ENCODE measurements at places on chromosomes 16 and 17.

DNA sequence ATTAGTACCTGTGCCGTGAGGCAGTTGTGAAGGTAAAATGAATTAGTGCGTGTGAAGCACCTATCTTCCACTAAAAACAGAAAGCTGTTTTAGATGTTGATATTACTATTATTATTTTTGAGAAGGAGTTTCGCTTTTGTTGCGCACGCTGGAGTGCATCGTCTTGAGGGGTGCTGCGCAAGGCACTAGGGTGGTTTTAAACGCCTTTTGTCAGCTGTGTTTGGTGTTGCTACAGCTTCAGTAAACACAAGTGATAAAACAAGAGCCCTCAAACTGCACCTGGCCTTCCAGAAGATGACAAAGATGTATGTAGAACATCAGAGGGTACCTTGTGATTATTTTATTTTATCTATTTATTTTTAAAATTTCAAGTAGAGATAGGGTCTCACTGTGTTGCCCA lies 38.2 kb downstream of the PLCG2 start:
- no peak for DNase-seq

GRCh38 chr17:55202896-55203295 lies 61.9 kb upstream of the HLF start:
- DNase-seq: no peak

- no peak for DNase-seq
Measured at GRCh38 chr16:2712546-2712945, 7.5 kb downstream of the PRSS27 start.

- no peak for DNase-seq
Measured at GRCh38 chr17:58208344-58208743, 10.7 kb downstream of the MKS1 start.

- DNase-seq: no peak
Measured at GRCh38 chr17:33732116-33732515, 439.0 kb upstream of the ASIC2 start.

DNA sequence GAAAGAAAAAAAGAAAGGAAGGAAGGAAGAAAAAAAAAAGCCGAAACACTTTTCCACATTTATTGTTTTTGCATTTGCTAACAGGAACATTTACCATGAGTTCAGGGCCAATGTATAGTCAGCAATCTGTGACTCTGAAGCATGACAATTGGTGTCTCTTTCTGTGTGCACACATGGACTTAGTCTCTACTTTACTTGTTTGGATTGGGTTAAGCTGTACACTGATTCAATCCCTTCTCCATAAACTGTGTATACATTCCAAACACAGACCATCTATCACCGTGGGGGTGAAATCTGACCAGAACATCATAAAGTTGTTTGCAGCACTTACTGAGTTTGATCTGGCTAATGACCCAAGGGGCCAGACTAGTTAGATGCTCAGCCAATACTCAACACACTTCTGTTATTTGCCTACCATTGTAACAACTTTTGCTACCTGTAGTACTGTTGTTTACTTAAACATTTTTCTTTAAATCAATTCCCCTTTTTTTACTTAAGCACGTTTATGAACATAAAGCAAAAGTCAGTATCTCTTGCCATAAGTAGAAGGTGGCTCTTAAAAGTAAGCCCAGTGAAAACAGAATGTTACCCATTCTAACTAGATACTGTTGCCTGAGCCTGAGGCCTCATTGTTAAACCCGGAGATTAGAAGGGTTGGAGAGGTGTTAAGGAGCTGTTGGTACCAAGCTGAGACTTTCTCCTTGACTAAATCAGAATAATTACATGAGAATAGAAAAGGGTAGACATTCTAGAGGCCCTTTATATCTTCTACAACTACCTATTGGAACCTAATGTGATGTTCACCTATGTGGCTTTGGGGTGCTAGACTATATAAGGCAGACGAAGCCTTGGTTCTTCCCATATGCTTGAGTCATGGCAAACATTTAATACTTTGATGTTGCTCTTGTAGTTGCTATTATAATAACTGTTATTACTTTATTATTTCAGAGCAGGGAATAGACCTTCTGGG lies 41.8 kb downstream of the SCNN1B start:
- DNase-seq: no peak

GRCh38 chr16:27822529-27822928 lies 241.0 kb downstream of the GSG1L start:
- no peak for DNase-seq

- no peak for DNase-seq
Measured at GRCh38 chr17:71593078-71593477, 527.7 kb upstream of the SOX9 start.
